NCI-H1930 (cell line): ENCODE measurements at places on chromosomes 16 and 17.

GRCh38 chr16:28149011-28149888 lies 62.5 kb downstream of the XPO6 start:
- DNase-seq: no peak

DNA sequence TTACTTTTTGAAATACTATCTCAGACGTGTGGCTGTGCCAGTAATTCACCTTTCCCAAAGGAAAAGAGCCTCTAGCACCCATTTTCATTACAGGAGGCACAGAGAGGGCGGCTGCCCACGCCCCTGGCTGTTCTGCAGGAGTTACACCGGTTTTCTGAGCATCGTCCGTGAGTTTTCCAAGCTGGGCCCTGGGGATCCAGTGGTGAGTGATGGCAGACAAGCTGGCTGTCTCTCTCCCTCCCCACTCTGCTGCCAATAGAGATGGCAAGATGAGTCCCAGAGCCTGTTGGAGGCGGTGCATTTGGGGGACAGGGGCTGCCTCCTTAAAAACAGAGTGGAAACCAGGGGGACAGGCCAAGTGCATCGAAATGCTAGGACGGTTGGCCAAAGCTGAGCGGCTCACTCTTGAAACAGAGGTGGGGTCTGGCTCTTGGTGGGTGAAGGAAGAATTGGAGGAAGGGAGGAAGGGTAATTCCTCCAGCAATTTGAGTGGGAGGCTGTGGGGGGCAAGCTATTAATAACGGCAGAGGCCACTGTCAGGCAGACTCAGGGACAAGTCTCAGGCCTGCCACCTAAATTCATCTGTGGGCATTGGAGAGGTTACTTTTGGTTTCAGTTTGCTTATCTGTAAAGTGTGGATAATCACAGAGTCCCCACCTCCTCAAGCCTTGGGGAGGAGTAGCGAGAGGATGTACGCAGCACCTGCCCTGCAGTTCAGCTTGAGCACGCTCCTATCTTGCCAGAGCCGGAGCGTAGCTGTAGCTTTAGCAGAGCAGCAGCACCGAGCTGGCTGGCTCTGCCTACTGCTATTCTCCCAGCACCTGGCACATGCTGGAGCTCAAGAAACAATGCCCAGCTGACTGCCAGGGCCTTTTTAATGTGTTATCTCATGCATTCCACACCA lies 7.5 kb upstream of the NOS2 start:
- no peak for DNase-seq

GRCh38 chr16:23771642-23772041 lies 16.8 kb downstream of the CHP2 start:
- no peak for DNase-seq

DNA sequence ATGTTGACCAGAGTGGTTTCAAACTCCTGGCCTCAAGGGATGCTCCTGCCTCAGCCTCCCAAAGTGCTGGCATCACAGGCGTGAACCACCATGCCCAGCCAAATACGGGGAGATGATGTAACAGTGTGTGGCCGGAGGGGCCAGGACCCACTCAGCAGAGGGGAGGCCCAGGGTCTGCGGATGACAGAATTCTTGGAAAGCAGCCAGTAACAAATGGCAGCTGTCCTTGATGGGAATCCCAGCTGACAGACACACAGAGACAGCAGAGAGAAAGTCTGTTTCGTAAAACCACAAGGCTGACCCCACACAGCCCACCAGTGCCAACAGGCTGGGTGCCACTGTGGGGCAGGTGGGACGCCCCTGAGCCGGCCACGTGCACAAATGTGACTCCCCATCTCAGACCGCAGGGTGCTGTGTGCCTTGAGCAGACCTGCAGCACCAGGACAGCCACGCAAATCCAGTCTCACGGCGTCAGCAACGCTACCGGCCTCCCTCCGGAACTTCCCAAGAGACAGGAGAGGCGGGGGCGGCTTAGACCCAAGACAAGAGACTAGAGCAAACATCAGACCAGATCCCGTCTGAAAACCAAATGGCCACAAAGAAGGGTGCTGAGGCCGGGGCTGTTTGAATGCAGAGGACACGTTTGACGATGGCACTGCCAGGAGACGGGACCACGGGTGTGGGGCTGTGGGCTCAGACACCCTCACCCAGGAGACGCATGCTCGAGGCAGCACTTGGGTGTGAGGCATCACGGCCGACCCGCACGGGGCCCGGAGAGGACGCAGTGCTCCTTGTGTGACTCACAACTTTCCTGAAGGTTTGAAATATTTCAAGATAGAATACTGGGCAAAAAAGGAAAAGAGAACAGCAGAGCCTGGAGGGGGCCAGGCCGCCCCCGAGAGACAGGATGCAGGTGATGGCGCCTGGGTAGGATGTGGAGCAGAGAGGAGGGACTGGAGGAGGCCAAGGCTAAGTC lies 24.6 kb downstream of the CTU2 start:
- no peak for DNase-seq

DNA sequence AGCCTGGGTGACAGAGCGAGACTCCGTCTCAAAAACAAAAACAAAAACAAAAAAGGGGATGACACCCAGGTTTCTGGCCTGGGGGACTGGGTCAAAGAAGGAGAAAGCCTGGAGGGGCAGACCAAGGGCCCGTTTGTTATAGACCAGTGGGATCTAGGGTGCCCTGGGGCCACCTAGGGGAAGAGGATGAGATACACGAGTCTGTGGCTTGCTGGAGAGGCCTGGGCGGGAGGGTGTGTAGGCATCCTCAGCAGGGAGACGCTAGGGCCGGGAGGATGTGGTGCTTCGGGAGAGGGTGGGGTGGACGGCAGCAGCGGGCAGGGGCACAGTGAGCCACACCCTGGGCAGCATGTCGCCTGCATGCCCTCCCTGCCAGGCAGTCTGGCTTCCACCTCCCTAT lies 17.1 kb upstream of the CRK start:
- no peak for DNase-seq

DNA sequence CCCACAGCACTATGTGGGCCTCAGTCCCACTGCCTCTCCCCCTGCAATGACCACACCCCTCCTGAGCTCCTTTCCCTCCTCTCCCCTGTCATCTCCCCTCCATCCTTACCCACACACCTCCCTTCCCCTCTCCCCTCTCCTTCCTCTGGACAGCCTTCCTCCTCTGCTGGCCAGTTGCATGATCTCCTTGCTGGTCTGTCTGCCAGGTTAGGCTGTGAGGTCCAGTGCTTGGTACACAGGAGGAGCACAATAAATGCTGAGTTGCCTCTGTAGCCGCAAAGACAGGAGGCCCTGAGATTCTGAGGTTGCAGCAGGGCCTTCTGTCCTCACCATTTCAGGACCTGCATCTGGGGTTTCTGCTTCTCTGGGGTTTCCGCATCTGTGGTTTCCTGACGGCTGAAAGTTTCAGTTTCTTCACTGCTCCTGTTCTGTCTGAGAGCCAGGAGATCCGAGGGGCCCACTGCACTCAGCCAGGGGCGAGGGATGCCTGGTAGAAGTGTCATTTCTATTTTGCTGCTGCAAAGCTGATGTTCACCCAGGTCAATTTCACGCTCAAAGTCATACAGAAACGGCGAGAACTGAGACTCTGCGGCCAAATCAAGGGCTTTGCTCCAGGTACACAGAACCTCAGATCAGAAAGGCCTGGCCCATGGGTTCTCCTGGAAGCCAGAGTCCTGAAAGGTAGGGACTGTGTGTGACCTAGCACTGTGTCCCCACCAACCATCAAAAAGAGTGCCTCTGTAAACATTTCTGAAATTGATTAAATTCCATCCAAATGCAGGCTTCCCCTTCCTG lies 4.6 kb upstream of the SLC12A3 start:
- DNase-seq: no peak

DNA sequence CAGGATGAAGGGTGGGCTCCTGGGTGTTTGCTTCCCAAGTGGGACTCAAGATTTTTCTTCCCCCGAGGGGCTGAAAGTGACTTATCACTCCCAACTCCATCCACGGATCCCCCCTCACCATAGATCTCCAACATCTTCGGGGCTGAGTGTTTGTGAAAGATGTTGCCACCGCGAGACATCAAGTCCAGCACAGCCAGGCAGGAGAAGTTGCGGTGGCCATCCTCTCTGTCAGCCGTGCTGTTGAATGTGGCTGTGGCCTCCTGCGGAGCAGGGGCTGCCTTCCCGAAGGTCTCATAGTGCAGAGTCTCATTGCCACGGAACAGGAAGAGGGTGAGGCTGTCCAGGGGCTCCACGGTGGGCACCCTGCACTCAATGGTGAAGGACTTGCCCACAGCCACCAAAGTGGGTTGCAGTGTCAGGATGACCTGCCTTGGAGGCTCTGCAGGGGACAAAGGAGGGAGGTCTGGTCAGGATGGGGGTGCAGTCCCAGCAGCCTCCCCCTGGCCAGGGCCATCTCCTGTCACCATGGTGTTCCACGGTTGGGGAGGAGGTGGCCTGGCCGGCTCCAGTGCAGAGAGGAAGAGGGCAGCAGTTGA lies 5.5 kb downstream of the PRR29 start:
- DNase-seq: no peak

DNA sequence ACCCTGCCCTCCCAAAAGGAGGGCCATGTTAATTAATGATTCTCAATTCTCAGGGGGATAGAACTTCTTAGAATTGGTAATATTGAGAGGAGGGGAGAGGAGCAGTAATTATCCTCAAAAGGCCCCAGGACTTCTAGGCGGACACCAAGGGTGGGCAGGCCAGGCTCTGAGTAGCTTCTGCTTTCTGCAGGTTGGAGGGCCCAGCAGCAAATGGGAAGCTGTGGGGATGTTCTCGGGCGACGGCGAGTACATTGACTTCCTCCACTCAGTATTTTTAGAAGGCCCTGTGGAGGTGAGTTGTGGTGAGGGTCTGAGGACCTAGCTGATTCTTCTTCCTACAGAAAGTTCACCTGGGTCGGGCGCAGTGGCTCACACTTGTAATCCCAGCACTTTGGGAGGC lies 57.5 kb downstream of the DNAH2 start:
- DNase-seq: no peak

- no peak for DNase-seq
Observed at GRCh38 chr16:77963185-77964044, 58.9 kb upstream of the CLEC3A start.

GRCh38 chr17:77696721-77697460 lies 261.6 kb upstream of the TNRC6C start:
- no peak for DNase-seq

DNA sequence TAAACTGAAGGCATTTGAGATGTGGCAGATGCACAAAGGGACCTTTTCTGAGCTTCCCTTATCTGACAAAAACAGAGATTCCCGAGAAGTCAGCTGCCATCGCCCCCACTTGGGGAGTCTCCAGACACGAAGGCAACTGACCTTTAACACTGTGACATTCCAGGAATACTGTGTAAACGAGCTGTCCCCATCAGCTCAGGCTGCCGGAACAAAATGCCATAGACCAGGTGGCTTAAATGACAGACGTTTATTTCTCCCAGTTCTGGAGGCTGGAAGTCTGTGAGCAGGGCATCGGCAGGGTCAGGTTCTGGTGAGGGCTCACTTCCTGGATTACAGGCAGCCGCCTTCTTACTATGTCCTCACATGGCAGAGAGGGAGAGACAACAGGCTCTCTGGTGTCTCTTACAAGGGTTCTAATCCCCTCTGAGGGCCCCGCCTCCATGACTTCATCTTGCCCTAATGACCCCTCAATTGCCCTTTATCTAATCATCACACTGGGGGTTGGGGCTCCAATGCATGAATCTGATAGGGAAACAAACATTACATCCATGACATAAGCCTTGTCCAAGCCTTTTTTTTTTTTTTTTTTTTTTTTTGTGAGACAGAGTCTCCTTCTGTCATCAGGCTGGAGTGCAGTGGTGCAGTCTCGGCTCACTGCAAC lies 178.5 kb upstream of the RPL38 start:
- no peak for DNase-seq

DNA sequence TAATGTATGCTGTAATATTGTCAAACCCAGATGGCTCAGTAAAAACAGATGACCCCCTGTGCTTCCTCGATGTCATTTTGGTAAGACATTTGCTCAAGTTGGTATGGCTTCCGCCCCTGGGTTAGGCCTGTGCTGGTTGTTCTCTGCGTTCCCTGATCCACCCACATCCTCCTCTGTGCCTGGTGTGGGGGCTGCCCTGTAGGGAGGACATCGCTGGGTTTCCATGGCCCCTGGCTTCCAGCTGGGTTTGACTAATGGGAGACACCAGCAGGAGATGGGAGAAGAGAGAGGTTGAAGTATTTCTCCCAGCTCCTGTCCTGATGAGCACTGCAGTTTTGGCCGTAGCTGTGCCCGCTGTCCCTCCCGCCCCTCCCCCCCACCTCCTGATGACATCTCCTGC lies 4.4 kb upstream of the MFAP4 start:
- no peak for DNase-seq

- DNase-seq: no peak
Observed at GRCh38 chr17:73792994-73793393, 148.7 kb upstream of the SDK2 start.

GRCh38 chr17:42618442-42619150 lies 9.1 kb downstream of the TUBG1 start:
- no peak for DNase-seq

- DNase-seq: no peak
Observed at GRCh38 chr16:67483731-67484525, 581 bp upstream of the AGRP start.

DNA sequence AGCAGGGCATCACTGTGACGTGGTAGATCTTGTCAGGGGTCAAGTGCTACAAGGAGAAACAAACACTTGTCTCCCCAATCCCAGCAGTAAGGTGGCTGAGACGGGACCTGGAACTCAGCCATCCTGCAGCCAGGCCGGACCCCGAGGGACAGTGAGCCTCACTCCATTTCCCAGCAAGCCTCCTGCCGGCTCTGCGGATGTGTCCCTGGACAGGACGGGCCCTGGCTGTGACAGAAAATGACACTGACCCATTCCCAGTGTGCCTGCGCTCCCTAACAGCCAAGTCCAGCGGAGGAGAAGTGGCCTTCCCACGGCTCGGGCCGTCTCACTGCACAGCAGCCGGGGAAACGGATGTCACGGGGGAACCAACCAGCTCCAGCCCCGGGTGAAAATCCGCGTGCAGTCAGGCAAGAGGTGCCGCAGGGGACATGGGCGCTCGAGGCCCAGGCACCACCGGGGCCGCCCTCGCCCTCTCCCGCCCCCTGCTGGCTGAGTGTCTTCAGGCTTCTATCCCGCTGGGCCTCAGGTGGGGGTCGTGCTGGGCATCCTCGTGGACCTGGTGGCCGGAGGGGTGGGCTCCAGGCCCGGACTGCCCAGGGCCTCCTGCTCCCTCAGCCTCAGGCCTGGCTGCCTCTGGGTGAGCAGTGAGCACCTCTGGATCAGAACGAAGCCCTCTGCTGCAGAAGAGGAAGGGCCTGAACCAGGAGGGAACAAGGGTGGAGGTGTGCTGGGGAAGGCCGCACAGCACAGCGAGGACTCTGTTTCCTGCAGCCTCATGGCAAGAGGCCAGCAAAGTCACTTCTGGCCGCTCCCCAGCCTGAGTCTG lies 6.7 kb downstream of the HAGHL start:
- no peak for DNase-seq

DNA sequence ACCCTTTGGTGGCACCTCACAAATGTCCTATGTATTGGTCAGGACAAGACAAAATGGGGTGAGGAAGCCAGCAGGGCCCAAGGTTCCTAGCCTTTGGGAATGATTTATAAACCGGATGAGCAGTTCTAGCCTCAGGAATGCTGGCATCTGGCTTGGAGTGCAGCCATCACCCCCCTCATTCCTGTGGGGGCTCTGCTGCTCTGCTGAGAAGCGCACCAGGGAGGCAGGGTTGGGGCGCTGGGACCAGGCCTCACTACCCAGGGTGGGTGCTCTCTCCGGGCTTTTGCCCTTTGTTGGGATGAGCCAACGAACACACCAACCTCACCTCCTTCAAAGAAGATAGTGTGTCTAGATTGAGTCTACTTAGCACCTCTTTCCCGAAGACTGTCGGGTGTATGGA lies 39.2 kb downstream of the TMEM11 start:
- DNase-seq: no peak
